ENCODE measurements at places on chromosomes 5 and 9.

- no peak for DNase-seq
These were observed 33.5 kb downstream of the PDGFRB start for GRCh38 chr5:150122158-150122510.

- no peak for DNase-seq
These were observed 27.8 kb upstream of the CCL21 start for GRCh38 chr9:34737677-34738260.

GRCh38 chr9:26775391-26775790, 117.2 kb downstream of the CAAP1 start:
- DNase-seq = no peak

GRCh38 chr5:56566374-56567249, 248.7 kb upstream of the MAP3K1 start:
- no peak for DNase-seq

DNA sequence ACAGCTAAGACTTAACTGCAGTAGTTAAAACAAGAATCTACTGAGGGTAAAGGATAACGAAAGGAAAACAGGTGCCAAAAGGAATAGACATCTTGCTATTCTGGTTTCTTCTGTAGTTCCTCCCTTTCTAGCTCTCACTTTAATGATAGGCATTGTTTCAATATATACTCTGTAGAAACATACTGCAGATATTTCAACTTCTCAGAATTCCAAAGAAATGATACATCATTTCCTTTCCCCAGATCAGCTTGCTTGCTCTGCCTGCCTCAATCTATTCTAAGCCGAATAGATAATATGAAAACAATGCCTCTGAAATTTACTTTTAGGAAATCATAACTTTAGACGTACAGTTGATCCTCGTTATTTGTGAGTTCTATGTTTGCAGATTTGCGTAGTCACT, 46.3 kb downstream of the ACO1 start:
- DNase-seq = no peak

- DNase-seq = no peak
These were observed 36.8 kb upstream of the GLIPR2 start for GRCh38 chr9:36099718-36100117.
